ENCODE measurements at places on chromosomes 16 and 17. TPM values are rescaled to one million over a fixed set of nuclear protein-coding genes. Genes with fewer than 3 reads are reported as not detected.
A peak's percentile ranks its signal among the peaks of the same experiment; 100 is the strongest.

ZNF385C gene
- not detected for total RNA-seq

- 0 out of 2 replicates have a peak, but pooled peaks cover 9% of the 10 kb centered on the region for H3K4me1 ChIP-seq
- peak; percentile 85 for DNase-seq
- no peak overlapping the region for H3K27ac ChIP-seq
- no peaks in the 10 kb centered on the region for H3K36me3 ChIP-seq
- H3K27me3 ChIP-seq, result peaks cover 46% of the 10 kb centered on the region
Observed at GRCh38 chr17:1908699-1909309, 79.0 kb downstream of the RPA1 start.

DNA sequence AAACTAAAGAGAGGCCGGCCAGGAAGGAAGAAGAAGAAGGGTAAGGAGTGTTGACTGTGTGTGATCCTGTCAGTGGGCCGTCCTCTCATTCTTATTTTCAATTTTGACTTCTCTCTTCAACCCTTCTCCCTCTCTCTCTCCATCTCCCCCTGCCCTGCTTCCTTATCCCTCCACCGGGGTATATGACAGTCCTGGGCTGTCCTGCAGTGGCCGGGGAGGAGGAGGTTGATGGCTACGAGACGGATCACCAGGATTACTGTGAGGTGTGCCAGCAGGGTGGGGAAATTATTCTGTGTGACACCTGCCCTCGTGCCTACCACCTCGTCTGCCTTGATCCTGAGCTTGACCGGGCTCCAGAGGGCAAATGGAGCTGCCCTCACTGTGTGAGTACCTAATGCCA lies 5.6 kb downstream of the CHD3 start:
- no peaks in the 10 kb centered on the region for H3K27me3 ChIP-seq
- H3K36me3 ChIP-seq, result peaks cover 15% of the 10 kb centered on the region
- DNase-seq, result no peak
- H3K27ac ChIP-seq, result no peak overlapping the region
- peaks cover 6% of the 10 kb centered on the region for H3K4me1 ChIP-seq

DNA sequence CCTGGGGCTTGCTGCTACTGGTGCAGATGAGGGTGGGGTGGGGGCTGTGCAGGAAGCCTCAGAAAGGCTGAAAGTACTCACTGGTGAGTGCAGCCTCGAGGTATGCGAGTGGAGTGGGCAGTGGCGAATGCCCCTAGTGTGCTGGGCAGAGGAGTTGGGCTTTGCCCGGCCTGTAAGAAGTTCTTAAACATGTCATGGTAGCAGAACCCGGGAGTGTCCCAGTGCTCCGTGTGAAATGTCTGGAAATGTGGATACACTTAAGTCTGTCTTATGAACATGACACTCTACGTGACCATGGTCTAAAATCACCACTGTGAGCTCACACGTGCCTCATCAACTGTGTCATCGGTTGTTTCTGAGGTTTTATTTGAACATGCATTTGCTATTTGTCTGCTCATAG lies 1.7 kb downstream of the SMTNL2 start:
- no peak overlapping the region for H3K27ac ChIP-seq
- no peak overlapping the region for H3K4me3 ChIP-seq
- H3K27me3 ChIP-seq, result peaks cover 42% of the 10 kb centered on the region
- no peak for DNase-seq
- H3K4me1 ChIP-seq, result no peaks in the 10 kb centered on the region
- no peaks in the 10 kb centered on the region for H3K36me3 ChIP-seq

RHBDL1 gene
- total RNA-seq, result 0.89 TPM

CBX2 gene
- 0.13 TPM for total RNA-seq
